ENCODE measurements at places on chromosomes 4 and X.

DNA sequence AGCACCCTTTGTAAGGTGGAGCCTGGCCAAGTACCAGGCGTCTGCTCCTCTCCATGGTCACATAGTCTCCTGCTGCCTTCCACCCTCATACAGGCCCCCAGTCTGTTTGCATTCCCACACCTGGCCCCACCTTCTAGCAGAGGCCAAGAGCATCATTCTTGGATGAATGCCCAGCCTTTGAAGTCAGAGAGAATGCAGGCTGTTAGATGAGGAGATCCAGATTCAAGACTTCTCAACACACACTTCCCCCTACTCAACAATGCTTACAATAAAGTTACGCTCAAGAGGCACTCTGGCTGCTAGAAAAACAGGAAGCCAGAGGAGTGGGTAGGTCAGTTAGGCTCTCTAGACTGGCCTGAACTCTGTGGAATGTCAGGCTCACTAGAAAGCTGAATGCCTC is 43.3 kb downstream of the SHROOM4 start:
- DNase-seq = peak; percentile 2

DNA sequence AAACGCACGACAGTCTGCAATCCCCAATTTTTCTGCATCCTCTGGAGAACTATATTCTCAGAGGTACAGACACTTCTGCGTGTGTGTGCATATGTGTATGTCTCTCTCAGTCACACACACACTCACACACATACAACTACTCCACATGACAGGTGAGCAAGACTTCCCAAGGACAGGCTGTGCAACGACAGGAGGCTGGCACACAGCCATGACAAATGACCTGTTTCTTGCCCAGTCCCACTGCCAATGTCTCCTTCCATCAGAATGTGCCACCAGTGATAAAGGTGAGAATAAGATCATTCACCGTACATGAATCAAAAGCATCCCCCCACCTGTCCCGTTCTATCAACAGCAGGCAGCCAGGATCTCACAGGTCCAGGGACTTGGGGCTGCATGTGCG is 52.4 kb downstream of the PPP2R2C start:
- no peak for DNase-seq

DNA sequence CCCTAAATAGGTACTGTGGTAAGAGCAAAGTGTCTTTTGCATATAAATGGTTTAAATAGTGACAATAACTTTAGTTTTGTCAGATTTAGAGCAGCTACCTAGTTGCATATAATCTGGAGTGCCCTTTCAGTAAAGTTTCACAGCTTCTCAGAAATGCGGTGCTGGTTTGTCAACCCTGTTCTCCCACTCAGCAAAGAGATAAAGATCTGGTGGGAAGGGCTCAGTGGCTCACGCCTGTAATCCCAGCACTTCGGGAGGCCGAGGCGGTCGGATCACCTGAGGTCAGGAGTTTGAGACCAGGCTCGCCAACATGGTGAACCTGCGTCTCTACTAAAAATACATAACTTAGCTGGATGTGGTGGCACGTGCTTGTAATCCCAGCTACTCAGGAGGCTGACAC is 45.6 kb upstream of the TENM3 start:
- DNase-seq = no peak

DNA sequence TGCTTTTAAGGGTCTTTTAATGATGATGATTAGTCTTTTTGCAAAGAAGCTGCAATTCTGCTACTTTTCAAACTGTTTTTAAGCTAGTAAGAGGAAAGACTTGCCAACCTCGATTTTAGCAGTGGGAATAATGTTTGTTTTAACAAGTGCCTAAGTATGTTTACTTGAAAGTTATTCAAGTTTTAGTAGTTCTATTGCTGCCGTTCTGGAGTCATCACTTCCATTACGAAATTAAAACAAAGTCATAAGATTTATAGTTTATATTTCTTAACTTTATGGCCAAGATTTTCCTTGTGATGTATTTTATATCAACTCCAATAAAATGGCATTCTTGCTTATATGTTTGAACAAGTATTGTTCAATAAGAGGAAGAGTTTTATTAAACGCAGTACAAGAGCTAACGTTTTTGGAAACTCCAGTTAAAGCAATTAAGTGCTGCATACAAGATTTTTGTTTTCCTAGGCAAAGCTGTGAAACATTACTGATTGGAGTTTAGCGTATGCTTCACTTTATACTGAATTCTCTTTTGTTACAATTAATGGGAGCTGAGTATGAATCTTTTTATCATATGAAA is 211.3 kb downstream of the TENM3 start:
- no peak for DNase-seq

DNA sequence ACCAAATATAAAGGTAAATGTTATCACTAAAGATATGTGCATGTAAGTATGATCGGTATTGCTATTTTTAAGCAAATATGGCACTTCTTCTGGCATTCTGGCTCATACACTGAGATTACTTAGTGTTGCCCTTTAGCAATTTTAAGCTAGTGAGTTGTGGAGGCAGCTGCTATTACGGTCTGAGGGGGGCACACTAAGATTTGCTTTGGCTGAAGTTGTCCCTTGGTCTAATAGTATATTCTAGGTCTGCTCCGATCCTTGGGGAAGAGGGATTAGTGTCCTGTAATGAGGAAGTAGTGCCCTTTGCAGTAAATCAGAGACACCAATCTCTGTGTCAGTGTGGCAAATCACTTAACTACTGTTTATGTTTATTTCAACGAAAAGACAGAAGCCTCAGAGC is 196.5 kb upstream of the FTHL17 start:
- DNase-seq = no peak

- no peak for DNase-seq
Observed at GRCh38 chr4:126799971-126800574, 832.7 kb upstream of the INTU start.

Data from right renal pelvis (tissue), 4 donors.